Hepatocyte (in vitro differentiated cells): ENCODE measurements at places on chromosomes 2 and 18. TPM values are rescaled to one million over a fixed set of nuclear protein-coding genes. Genes with fewer than 3 reads are reported as not detected.

GRCh38 chr2:12099374-12099773, 352.9 kb downstream of the LPIN1 start:
- DNase-seq: no peak

GRCh38 chr2:205970348-205970747, 115.6 kb downstream of the INO80D start:
- DNase-seq: no peak

GRCh38 chr18:53153281-53153680, 813.3 kb downstream of the DCC start:
- peak; percentile 16 for DNase-seq

Gene FOXI3
- not detected in 2 replicates for polyA plus RNA-seq

Gene GPR45
- 0.23 TPM in 1 of 2 replicates, not detected in the other for polyA plus RNA-seq

Gene PSMA8
- 0.15 TPM in 1 of 2 replicates, not detected in the other for polyA plus RNA-seq

DNA sequence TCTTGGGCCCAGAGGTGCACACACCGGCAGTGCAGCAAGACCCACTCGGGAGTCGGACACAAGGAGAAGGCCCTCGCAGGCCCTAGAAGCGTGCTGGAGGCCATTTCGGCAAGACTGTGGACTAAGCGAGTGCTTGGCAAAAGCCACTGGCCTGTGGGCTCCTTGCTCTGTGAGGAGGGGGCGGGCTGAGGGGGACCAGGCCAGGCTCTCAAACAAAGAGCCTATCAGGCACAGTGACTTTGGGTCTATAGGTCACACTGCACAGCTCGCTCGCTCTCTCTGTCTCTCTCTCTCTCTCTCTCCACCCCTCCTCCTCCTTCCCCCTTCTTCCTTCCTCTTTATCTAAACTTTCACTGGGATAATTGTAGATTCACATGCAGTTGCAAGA, 23.6 kb upstream of the ZCCHC2 start:
- no peak for DNase-seq

DNA sequence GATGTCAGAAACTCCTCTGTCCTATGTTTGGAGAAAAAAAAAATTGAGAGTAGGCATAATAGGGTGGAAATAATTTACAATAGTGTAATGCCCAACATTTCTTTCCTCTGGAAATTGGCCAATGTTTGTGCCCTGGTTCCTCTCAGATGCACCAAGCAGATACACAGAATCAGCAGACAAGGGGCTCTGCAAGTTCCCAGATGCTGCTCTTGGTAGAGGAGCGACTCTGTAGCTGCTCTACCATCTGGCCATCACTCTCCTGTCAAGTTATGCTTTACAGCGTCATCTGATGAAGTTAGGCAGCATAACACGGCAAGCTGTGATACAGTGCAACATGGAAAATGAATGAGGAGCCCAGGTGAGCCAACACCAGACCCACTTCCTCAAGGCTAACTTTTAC, 1.6 kb downstream of the DYTN start:
- DNase-seq: no peak

- no peak for DNase-seq
These were observed 52.0 kb downstream of the GATA6 start for GRCh38 chr18:22221350-22221749.

DNA sequence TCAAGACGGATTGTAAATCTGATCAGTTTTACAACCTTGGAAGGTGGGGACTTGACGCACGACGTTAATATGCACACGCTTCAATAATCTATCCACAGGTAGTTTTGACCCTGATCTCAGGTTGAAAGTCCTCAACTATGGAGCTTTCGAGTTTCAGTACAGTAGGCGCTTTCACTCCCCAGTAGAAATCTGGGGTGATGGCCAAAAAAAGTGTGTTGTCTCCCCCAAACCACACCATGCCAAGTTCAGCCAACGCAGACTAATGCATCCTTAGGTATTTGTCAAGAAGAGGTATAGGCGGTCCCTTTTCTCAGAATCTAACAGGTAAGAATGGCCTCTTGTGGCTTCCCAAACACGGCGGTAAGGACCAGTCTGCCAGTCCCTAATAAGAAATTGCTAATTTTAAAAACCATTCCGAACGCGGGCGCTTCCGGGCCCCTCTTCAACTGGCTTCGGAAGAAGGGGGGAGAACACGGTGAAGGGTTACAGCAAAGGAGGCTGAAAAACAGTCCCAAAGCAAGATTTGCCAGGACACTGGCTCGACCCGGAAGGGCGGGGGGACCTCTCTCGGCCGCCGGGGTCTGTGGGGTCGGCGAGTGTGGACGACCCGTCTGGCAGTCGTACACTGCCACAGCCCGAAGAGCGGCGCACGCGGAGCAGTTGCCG, 659 bp downstream of the FAM210A start:
- DNase-seq: peak; percentile 29

GRCh38 chr2:9819551-9819950, 23.7 kb upstream of the TAF1B start:
- DNase-seq: no peak

- no peak for DNase-seq
These were observed 257.6 kb downstream of the CYP26B1 start for GRCh38 chr2:71889759-71890684.

DNA sequence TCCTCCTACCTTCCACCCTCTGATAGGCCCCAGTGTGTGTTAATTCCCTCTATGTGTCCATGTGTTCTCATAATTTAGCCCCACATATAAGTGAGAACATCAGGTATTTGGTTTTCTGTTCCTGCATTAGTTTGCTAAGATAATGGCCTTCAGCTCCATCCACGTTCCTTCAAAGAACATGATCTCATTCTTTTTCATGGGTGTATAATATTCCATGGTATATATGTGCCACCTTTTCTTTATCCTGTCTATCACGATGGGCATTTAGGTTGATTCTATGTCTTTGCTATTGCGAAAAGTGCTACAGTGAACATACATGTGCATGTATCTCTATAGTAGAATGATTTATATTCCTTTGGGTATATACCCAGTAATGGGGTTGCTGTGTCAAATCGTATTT, 46.8 kb upstream of the PDE1A start:
- no peak for DNase-seq

GRCh38 chr2:134420259-134420658, 166.4 kb downstream of the MGAT5 start:
- no peak for DNase-seq

DNA sequence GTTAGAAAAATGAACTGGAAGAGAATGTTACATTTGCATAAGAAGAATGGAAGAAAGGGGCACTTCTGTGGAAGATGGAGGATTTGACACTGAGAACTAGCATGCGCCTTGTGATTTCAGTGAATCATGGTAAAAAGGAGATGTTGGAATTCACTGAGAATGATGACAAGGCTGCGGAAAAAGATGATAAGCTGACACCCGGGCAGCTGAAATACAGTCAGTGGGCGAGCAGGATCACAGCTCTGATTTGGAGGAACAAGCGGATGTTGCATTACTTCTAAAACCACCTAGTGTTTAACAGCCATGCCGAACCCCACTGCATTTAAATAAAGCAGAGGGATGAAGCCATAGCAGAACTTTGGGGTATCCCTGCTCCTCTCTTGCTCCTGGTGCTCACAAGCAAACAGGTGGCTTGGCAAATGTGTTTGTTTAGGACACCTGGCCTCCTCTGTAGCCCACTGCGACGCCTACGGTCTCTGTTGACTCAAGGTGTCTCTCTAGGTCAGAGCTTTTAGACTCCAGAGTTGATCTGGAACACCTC, 134.9 kb downstream of the NDUFA10 start:
- no peak for DNase-seq

DNA sequence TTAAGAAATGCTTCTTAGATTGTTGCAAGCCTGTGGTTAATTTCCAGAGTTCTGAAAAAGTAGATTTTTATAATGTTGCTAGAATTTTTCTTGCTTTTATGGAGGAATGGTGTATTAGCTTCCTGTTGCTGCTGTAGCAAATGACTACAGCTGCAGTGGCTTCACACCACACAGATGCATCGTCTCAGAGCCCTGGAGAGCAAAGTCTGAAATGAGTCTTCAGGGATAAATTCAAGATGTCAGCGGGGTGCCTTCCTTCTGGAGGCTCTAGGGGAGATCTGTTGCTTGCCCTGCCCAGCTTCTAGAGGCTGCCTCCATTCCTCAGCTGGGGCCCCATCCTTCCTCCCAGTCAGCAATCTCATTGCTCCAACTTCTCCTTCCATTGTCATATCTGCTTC, 187.8 kb downstream of the ZNF516 start:
- no peak for DNase-seq

GRCh38 chr2:220103596-220103995, 476.2 kb downstream of the SLC4A3 start:
- DNase-seq: no peak
